ENCODE measurements at places on chromosomes 1 and 21.

DNA sequence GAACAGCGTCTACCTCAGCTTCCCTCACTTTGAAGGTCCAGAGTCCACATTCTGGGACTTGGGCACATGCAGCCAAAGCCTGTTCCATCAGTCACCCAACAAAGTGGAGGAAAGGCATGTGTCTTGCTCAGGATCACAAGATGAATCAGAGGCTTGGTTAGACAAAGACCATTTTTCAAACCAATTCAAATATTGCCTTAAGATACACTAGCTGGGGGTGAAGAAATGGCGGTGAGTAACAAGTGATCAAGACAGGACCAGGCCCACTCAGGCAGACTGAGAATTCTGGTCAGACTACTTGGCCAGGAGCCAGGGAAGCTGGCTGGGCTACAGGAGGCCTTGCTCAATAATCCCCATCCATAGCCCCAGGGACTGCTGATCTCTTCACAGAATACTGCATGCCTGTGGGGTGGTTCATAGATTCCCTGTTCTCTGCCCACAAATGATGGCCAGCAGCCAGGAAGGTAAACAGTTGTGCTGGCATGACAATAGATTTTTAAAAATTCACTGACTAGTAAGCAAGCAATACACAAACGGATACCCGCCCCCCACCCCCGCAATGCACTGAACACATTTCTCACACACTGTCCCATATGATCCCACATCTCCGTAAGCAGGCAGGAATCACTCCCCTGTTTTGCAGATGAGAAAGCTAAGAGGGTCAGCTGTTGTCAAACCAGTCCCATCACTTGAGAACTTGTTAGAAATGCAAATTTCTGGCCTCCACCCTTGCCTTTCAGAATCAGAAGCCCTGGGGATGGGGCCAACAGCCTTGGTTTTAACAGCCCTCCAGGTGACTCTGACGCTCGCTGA lies 27.2 kb downstream of the ERI3 start:
- DNase-seq, result peak; percentile 100

DNA sequence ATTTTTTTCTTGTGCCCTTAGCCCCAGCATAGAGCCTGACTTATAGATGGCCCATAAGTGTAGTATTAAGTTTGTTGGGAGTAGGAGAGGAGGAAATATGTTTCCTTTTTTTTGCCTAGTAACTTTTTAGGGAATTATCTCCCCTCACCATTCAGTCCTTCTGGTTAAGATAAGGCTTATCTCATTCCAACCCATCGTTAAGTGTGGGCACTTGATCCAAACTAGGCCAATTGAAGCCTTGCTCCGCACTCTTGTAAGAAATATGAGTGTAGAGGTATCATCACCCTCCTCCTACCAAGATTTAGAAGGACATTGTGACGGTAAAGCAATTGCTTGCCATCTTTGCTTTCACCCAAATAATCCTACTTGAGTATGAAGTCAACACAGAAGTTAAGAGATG lies 8.8 kb upstream of the FGGY start:
- DNase-seq, result no peak

GRCh38 chr1:61182049-61182448 lies 99.7 kb downstream of the NFIA start:
- no peak for DNase-seq

GRCh38 chr21:15592271-15592860 lies 137.4 kb upstream of the USP25 start:
- peak; percentile 43 for DNase-seq

- no peak for DNase-seq
These were observed 48.0 kb upstream of the B3GALNT2 start for GRCh38 chr1:235552146-235552716.

DNA sequence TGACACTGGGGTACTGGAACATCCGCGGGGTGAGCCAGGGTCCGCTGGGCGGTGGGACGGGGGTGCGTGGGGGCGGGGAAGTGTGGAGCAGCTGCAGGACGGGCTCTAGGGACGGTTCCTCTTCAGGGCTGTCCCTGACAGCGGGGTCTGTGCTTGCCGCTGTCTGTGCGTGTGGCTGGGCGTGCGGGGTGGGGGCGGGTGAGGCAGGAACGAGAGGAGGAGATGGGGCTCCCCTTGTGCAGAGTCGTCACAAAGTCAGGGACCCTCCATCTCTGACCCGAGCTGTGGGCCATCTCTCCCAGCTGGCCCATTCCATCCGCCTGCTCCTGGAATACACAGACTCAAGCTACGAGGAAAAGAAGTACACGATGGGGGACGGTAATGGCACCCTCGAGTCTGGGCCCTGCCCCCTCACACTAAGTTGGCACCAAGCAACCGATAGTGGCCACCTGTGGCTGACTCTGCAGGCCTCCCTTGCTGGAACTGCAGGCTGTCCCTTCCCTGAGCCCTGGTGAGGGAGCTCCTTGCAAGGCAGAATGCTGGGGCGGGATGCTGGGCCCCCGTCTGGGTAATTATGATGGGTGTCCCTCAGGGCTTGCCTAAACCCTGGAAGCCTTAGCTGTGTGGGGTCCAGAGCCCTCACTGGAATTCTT lies 392 bp downstream of the GSTM2 start:
- no peak for DNase-seq

DNA sequence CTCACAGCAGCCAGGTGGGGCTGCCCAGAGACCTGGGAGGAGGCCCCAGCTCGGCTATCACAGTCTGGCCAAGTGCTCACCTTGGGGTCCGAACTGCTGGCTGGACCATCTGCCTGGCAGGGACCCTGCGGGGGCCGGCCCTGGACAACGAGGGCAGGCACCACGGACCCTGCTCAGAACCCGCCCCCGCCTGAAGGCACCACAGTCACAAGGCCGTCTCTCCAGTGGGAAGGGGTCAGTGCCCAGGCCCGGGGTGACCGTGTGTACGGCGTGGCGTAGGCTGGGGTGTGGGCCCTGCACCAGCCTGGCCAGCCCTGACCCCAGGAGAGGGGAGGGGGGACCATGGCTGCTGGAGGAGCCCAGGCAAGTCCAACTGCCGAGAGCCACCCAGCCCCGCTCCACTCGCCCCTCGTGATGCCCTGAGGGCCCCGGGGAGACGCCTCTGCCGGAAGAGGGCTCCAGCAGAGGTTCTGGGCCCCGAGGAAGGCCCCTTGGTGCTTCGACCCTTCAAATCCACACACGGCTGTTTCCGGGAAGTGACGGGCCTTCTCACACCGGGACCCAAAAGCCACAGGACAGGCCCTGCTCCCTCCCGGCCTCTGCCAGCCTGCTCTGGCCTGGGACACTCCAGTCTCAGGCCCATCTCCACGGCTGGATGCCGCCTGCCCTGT lies 11.2 kb upstream of the RNF223 start:
- no peak for DNase-seq

DNA sequence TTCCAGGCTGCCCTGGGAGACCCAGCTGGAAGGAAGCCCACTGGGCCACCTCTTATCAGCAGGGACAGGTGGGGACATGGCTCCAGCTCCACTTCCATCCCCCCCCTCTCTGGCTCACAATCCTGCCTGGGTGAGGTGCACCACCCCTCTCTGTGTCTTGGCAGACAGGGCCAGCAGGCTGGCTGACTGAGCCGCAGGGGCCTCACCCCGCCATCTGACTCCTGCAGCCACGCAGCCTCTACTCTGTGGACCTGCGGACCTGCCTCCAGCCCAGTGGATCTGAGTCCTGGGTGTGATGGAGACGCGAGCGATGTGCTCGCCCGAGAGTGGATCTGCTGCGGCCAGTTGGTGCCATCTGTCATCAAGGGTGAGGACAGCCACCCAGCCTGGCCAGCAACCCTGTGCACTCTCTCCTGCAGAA lies 30.1 kb downstream of the RCC2 start:
- DNase-seq, result no peak

DNA sequence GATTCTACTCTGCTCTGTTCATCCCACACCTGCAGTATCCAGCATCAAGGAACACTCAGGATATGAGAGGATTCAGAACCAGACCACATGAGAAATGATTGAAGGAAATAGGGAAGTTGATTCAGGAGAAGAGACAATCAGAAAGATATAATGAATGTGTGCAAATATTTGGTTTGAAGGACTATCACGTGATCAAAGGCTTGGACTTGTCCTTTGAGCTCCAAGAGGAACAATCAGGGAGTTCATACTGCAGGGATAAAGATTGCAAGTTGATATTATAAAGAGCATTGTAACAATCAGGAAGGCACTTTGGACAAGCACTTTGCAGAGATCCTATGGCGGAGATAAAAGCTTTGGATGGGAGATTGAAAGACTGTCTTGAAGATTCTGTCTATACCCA lies 13.9 kb upstream of the PIGM start:
- DNase-seq, result no peak

GRCh38 chr1:22122273-22123070 lies 20.4 kb downstream of the WNT4 start:
- DNase-seq, result no peak

DNA sequence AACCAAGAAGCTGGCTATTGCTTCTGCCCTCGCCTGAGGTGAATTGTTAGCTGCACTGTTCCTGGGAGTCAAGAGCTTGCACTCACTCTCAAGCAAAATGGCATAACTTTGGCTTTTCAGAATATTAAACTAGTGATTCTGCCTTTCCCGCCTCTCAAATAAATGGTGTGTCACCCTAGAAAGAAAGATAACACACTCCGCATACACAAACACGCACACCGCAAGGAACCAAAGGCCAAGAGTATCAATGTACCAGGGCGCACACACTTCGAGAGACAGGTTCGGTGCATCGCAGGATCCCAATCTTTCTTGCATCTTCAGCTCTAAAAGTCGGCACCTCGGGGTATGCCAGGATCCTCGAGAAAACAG lies 470 bp upstream of the RTCA start:
- no peak for DNase-seq

DNA sequence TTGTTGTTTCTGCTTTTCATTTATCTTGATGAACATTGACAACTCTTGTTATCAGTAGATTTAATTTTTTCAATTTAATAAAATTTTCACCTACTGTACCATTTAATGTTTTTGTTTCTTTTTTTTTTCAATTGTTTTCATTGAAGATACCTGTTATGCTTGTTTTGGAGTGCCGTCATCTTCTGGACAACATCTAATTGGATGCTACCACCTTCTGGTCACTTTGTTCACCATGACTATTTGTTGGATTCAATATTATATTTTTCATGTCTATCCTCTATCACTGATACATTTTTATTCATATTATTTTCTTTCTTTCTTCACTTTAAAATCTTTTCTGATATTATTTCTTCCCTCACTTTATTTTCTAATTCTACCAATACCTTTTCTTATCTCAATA lies 14.0 kb downstream of the KRTAP21-2 start:
- DNase-seq, result no peak
